ENCODE measurements at places on chromosomes 16 and 17. TPM values are rescaled to one million over a fixed set of nuclear protein-coding genes. Genes with fewer than 3 reads are reported as not detected.

Gene VPS35L
- total RNA-seq, result 28.4 TPM

Gene TERB1
- not detected for total RNA-seq

Gene CLUH
- 120 TPM for total RNA-seq

Gene ERAL1
- total RNA-seq, result 43.0 TPM

Gene G6PC1
- not detected for total RNA-seq

Gene SLC5A11
- not detected for total RNA-seq

Gene NPIPB2
- 6.6 TPM for total RNA-seq

Gene GJC1
- 6.6 TPM for total RNA-seq

Gene RUNDC3A
- 4.1 TPM for total RNA-seq

Gene SP2
- 2.7 TPM for total RNA-seq

Gene CDH8
- total RNA-seq, result not detected

Gene GDPD1
- total RNA-seq, result 1.5 TPM

Gene MYO15A
- 1.6 TPM for total RNA-seq

Measured in hair follicular keratinocyte (primary cell).